ENCODE measurements at places on chromosomes 4 and X. TPM values are rescaled to one million over a fixed set of nuclear protein-coding genes. Genes with fewer than 3 reads are reported as not detected.

GRCh38 chr4:15455290-15455689, 14.4 kb upstream of the CC2D2A start:
- no peak for DNase-seq

DNA sequence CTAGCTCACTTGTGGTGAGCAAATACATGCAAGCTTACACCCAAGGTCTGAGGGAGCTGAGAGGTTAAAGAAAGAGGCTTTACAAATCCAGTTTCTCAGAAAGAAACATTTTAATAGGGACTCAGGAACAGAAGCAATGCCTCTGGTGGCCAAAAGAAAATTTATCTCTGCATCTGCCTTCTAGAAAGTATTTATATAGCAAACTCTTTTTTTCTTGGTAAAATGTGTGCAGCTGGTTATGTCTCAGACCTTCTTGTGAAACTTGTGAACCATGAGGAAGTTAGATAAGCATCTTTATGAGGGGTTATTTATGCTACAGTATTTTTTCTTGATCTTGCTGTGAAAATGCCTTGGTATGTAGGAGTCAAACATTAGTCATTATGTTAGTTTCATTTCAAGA, 48.5 kb upstream of the CYSLTR1 start:
- DNase-seq = no peak

GRCh38 chr4:100422894-100423293, 94.9 kb downstream of the EMCN start:
- no peak for DNase-seq

DNA sequence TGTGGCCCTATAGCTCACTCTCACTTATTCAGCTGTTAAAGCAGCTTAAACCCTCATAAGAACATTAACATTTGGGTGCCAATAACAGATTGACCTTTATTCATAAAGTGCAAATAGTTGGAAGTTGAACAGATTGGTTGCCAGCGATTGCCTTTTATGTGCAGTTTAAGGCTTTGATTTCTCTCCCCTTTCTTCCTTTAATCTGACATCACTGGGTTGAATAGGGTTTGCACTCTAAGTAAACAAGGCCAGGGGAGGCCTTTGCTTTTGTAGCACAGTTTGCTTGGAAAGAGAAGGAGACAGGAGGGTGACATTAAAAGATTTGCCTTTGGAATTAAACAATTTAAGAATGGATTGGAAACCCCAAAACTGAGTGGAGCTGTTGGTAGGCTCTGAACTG, 114.3 kb downstream of the NKX6-1 start:
- no peak for DNase-seq

GRCh38 chrX:30690330-30690729, 37.1 kb downstream of the GK start:
- DNase-seq = no peak

DNA sequence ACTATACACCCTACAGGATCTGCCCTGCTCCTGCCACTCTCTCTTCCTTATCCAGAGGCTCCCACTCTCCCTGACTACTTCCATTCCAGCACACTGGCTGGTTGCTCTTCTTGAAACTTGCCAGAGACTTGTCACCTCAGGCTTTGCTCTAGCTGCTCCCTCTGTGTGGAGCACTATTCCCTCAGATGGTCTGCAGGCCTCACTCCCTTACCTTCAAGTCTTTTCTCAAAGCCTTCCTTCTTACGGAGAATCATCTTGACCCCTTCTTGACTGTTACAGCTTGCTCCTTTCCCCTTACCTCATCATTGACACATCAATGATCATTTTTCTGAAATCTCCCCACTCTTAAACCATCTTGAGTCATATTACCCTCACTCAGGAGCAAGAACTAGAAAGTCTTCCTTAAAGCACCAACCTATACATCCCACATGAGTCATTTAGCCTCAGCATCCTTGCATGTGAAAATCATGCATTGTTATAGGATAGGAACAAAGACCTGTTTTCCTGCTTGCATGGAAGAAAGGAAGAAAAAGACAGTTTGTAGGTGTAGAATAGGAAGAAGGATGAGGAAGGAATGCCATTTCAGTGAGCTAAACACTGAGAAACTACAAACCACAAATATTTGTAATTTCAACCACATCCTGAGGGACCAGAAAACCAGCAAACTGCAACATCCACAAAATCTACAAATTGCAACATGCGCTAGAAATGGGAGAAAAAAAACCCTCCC, 55.7 kb downstream of the ANTXR2 start:
- DNase-seq = no peak

The CSAG3 gene
- not detected for polyA plus RNA-seq

DNA sequence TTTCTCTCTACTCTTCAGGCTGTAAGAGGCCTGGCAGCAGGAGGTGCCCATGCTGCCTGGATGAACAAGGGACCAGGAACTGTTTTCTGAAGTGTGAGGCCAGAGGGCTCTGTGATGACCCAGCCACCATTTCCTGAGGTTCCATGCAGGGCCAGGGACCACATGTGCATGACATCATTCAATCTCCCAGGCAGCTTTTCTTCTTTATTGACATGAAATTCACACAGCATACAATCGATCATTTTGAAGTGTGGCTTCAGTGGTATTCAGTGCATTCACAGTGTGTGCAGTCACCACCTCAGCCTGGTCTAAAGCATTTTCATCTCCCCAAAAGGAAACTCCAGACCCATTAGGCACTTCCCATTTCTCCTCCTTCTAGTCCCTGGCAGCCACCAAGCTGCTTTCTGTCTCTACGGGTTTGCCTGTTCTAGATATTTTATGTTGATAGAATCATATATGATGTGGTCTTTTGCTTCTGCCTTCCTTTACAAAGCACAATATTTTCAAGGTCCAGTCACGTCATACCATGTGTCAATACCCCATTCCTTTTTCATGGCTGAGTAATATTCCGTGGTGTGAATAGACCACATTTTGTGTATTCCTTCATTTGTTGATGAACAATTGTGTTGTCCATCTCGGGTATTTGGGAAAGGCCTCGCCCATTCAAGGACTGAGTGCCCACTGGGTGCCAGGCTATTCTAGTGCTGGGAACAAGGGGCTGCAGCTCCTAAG, 93.1 kb downstream of the PSAPL1 start:
- no peak for DNase-seq

The HMX1 gene
- not detected for polyA plus RNA-seq

DNA sequence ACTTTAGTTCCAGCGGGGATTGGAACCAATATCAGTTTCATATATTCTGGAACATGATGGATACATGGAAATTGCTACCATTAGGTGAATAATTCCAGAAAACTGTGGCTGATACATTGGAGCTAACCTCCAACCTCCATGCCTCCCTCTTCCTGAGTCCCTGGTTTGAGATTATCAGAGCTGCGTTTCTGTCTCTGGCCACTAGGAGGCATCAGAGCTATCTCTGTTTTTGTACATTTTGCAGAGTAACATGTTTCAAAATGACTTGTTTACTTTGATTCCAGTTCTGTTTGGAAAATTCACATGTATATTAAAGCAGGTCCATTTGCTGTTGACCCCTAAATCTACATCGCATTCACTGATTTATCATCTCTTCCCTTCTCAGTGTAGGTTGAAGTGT, 2.4 kb upstream of the RAB40AL start:
- no peak for DNase-seq

The SLC9A7 gene
- polyA plus RNA-seq = 3.2 TPM

- DNase-seq = peak; percentile 39
These were observed 345.1 kb upstream of the TACR3 start for GRCh38 chr4:104064646-104065577.

GRCh38 chrX:15170927-15171326, 99.0 kb downstream of the ASB9 start:
- no peak for DNase-seq

DNA sequence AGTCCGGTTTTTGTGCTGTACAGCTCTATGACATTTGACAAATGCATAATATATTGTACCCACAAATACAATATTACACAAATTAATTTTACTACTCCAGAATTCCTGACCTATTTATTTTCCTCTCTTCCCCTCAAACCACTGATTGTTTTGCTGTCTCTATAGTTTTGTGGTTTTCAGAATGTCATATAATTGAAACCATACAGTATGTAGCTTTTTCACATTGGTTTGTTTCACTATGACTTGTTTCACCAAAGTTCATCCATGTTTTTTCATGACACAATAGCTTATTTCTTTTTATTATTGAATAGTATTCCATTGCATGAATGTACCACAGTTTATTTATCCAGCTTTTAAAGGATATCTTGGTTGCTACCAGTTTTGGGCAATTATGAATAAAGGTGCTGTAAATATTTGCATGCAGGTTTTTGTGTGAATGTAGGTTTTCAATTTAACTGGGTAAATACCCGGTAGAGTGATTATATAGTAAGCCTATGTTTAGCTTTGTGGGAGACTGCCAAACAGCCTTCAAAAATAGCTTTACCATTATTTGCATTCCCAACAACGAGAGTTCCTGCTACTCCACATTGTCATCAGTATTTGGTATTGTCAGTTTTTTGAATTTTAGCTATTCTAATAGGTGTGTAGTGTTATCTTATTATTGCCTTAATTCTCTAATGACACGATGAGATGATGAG, 25.9 kb downstream of the RNF175 start:
- DNase-seq = no peak

- no peak for DNase-seq
These were observed 99.6 kb downstream of the IQCM start for GRCh38 chr4:149715822-149716585.

The UCP1 gene
- polyA plus RNA-seq = 0.85 TPM

DNA sequence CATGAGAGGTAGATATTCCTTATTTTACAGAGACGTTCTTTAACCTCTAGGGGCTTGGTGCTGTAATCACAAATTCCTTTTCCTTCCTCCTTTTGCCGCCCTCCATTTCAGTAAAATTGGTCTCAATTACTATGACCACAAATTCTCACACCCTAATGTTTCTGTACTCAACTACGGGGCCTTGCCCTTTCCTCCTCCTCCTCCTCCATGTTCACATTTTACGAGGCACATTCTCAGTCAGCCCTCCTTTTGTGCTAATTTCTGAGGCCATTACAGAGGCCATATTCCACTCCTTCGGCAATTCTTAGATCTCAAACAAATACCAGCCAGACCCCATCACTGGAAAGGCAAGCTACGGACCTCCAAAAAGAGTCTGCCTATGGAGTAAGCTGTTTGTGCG, 92.1 kb downstream of the SH3KBP1 start:
- DNase-seq = no peak

GRCh38 chr4:168655182-168655581, 158.3 kb downstream of the PALLD start:
- DNase-seq = no peak

DNA sequence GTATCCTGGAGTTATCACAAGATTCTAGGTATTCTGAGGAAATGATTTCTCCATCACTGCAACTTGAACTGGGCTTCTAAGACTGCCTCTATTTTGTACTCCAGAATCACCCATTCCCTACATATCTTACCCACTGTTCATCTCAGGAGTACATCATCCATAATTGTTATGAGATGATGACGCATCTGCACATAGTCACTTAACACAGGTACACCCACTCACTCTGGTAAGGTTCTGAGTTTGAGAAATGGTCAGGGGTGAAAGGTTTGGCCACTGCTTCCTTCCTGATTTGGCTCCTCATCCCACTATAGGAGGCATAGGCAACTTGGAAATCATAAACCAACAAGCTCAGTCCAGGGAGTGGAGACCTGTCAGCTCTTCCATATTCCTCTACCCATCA, 143.9 kb downstream of the GLRA2 start:
- no peak for DNase-seq

GRCh38 chr4:165433529-165433928, 54.7 kb downstream of the CPE start:
- DNase-seq = no peak

The ETDA gene
- not detected for polyA plus RNA-seq

Data from left lung (tissue), 14 donors.